Activated naive CD4-positive, alpha-beta T cell (primary cell): ENCODE measurements at places on chromosomes 7 and 10.

GRCh38 chr7:98056580-98056979, 50.1 kb upstream of the LMTK2 start:
- no peak for DNase-seq

DNA sequence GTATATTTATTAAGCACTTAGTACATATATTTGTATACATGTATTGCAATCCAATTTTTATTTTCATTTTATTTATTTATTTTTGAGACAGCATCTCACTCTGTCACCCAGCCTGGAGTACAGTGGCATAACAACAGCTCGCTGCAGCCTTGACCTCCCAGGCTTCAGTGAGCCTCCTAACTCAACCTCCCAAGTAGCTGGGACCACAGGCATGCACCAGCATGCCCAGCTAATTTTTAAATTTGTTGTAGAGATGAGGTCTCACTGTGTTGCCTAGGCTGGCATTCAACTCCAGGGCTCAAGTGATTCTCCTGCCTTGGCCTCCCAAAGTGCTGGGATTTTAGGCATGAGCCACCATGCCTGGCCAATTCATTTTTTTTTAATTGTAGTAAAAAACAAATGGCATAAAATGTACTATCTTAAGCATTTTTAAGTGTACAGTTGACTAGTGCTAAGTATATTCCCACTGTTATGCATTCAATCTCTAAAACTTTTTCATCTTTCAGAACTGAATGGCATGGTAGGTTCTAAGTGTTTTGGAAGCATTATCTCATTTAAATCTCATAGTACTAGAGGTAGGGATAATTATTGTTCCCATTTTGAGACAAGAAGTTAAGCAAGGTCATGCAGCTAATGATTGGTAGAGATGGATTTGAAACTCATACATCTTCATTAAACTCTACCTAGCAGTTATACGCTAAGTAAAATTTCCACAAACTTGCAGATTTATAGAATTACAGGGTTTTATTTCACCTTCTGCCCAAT, 264.0 kb upstream of the NFE2L3 start:
- no peak for DNase-seq

DNA sequence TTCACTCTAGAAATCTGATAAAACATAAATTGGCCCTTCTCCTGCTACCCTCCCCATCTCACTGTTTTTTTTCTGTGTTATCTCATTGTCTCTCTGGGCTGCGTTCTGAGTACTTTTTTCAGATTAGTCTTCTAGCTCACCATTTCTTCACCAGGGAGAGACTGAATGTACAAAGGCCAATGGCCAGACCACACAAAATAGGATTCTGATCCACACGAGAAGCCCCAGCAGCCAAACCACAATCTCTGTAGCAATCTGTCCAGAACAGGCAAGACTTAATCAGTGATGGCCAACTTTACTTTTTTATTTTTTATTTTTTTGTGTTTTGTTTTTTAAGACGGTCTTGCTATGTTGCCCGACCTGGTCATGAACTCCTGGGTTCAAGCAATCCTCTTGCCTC, 55.9 kb upstream of the PAPSS2 start:
- DNase-seq: no peak

DNA sequence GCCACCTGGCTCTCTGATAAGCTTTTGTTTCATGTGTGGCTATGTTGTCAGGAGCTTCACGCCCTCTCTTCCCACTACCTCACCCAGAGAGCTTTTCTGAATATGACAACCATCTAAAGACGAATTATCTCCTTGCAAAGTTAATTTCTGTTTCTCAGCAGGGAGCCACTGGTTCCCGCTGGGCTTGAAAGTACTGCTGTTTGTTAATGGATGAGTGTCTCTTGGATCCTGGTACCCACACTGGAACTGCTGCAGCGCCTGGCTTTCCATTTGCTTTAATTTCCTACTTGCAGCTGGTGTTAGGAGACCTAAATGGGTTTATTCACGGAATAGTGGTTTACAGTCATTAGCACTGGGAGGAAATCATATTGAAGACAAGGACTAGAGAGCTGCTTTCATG, 267.9 kb upstream of the LRGUK start:
- DNase-seq: no peak

DNA sequence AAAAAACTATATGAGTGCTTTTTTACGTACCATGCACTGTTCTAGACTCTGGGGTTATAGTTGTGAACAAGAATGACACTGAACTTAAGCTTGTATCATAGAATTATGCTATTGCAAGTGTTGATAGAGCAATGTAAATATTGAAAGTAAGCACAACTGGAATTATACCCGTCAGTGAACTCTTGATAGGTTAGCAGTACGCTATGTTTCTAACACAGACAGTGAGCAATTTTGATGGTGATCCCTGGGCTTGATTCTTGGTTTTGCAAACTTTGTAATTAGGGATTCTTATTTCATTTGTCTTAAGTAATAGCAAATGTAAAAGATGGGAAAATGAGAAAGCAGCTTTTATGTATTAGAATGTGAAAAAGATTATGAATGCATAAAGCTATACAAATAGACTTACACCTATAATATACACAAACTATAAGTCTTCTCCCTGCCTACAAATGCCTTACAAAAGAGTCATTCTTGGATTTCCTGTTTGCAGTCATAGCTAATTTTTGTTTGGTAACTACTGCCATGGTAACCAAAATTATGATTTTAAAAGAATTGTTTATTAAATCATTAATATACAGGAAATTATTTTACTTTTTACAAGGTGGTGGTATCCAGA, 6.7 kb downstream of the TES start:
- no peak for DNase-seq
